ENCODE measurements at places on chromosomes 5 and 9.

DNA sequence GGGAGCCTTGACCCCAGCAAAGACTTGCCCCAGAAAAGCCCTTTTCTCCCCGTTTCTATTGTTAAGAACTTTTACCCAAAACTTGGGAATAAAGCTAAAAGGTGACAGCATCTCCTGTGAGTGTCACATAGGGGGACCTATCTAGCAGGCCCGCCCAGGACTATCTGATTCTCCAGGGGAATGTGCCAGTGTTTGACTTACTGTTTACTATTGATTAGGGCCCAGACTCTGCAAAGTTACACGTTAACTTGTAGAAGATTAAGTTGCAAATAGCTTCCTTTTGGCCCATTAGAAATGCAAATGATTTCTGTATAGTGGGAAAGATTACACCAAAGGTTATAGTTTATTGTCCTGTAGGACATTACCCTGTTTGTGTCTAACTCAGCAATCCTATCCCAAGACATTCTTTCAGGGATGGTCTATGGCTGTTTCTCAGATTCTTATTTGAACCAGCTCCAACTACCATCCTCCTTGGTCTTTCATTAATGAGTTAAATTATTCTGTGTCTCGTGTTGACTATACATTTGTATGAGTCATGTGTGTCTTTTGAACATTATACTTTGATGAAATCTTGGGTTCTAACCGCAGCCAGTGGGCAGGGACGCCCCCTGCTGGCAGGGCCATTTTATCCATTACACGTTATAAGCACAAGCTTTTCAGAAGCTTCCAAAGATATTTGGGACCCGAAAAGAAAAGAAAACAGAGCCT is 60.7 kb downstream of the HRH2 start:
- peak; percentile 30 for DNase-seq

DNA sequence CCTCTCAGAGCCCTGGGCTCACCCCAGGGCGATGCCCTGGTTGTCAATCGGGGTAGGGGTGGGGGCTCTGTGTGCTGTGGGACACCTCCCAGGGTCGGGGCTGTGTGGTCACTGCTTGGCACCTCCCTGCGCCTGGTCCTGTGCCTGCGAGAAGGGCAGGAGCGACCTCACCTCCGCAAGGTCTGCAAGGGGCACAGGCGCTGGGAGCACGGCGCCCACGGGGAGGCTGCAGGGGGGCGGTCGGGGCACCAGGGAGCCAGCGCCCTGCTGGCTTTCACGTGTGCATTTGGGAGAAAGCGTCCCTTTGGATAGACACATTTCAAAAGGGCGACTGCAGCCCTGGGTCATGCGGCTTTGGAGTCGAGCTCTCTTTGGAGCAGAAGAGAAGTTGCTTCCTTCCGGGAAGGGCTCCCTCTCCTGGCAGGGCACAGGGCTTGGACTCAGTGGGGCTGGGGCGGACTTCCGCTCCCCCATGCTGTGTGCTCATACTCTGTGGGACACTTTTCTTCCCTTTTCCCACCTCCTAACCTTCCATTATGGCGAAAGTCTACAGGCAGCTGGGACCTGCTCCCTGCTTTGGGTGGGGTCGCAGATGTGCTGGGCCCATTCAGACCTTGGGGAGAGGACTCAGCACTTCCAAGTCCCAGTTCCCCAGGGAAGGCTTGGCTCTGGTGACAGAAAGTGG is 52.9 kb upstream of the SLC28A3 start:
- no peak for DNase-seq

DNA sequence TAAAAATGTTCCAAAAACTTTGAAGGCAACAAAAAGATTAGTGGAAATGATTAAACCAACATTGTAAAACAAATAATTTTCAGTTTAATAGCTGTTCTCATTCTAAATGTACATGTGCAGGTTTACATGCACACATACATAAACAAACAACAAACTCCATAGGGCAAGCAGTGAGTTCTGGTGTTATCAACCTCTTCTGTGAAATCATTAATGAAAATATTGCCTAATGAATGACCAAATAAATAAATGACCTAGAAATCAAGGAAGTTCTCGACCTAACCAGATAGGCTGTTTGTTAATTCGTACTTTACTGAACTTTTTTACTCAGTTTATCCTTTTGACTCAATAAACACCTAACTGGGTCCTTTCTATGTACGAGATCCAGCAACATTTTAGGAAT is 165.5 kb upstream of the RORB start:
- no peak for DNase-seq

- no peak for DNase-seq
Measured at GRCh38 chr5:55492449-55492848, 42.3 kb downstream of the PLPP1 start.

DNA sequence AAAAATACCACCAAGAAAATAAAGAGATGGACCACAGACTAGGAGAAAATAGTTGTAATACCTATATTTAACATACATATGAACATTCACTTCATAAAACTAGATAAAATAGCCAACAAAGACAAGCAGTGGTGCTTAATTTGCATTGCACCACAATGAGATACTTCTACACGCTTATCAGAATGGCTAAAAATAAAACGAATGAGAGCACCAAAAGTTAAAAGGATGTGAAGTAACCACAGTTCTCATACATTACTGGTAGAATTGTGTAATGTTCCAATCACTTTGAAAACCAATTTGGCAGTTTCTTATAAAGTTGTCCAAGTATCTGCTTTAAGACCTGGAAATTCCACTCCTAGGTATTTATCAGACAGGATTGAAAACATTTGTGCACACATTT is 198.9 kb upstream of the SGCD start:
- DNase-seq = no peak

Measured in hematopoietic multipotent progenitor cell treated with erythropoietin and hydrocortisone succinate and interleukin-3 and kit ligand, for 17 days (in vitro differentiated cells).